Large intestine (tissue), 12 donors: ENCODE measurements at places on chromosomes 1 and 21.
A peak's percentile ranks its signal among the peaks of the same experiment; 100 is the strongest.

DNA sequence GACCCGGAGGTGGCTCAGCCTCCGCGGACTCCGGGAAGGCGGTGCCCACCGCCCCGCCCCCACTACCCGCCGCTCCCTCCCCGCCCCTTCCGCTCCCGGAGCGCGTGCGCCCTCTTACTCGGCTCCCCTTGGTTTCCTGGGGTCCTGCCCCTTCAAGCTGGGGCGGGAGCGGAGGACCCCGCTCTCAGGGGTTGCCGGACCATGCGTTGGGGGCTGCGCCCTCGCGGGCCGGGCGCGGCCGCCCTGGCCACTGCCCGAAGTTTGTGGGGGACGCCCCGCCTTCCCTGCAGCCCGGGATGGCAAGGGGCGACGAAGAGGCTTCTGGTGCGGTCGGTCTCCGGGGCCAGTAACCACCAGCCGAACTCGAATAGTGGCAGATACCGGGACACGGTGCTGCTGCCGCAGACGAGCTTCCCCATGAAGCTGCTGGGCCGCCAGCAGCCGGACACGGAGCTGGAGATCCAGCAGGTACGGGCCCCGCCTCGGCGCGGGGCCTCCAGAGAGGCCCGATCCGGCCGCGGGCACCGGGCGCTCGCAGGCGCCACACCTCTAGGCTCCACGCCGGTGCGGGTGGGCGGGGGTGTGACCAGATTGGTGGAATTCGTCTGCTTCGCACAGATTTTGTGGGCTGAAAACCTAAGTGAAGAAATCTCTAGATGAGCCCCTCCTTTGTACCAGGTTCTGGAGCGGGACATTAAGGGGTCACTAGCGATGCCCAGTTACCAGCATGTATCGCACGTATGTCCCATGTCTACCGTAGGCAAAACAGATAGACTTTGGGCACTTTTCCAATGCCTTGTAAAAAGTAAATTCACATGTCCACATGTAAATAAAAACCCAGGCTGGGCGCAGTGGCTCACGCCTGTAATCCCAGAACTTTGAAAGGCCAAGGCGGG, at the start of gene IARS2:
IARS2 (plus strand) TSS at position 117 of the 896 bp plus-strand sequence; CDS start at position 202, 85 bp downstream.
- peak; percentile 85 for DNase-seq

DNA sequence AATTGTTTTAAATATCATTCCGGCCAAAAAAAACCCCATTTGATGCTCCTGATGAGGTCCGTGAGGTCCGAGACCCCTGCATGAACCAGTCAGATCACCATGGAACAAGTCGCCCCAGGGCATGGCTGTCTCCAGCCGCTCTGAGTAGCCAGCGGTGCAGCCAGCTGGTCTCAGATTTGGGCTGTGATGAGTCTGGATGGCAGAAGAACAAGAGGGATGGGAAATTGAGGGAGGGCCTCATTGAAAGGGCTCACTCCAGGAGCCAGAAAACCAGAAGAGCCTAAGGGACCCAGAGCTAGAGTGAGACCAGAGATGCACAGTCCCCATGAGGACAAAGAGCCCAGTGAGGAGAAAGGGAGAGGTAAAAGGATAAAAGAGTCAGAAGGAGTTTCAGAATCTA, 174.0 kb downstream of the TOMM20 start:
- DNase-seq, result no peak

DNA sequence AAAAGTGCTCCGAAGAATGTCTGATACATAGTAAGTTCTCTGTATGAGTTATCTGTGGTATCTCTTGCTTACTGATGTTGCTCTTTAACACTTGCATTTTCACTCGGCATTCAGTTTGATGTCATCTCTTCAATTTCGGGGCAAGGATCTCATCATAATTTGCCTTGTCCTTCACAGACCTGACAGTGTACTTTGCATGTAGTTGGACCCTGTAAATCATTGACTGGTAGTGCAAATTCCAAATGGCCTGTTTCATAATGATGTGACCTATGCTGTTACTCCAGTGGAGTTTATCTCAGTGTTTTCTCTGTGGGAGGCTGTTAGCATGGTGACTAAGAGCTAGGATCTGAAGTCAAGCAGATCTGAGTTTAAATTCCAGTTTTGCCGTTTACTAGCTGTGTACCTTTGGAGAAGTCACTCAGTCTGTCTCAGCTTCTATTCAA, 34.2 kb upstream of the ABCD3 start:
- DNase-seq, result peak; percentile 99

DNA sequence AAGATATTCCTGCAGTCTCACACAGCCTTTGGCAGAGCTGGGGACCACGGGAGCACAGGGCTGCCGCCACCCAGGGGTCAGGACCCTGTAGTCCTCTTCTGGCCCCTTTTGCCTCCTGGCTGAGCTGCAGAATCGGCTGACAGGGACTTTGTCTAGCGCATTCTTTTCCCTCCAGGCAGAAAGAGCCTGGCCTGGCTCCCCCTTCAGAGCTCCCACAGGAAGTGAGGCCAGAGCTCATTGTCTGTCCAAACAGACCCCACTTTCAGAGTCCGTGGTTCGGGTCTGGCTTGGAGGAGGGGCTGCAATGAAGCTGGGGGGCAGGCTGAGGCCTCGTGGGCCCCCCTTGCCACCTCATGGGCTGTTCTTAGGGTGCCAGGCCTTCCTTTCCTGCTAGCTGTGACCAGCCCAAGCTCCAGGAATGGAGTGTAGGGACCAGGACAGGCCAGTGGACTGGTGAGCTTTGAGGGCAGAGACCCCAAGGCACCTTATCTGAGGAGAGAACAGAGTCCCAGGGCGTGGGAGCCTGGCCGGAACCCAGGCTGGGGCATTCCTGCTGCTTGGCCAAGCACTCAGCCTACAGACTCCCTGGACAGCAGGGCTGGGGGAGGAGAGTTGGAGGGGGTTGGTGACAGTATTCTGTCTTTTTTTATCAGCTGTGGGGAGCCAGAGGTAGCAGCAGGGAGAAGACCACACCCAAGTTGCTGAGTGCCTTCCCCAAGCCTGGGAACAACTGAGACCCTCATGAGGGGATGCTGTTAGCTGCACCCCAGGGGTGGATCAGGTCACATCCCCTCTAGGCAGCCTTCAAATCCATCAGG, 4.7 kb downstream of the CELSR2 start:
- no peak for DNase-seq

- DNase-seq, result peak; percentile 16
Measured at GRCh38 chr1:35499652-35500176, 57.5 kb downstream of the KIAA0319L start.

GRCh38 chr1:206907304-206907991, 10.2 kb downstream of the IL24 start:
- DNase-seq, result no peak

- DNase-seq, result no peak
Measured at GRCh38 chr1:116529681-116530080, 41.1 kb downstream of the CD58 start.

GRCh38 chr1:204791453-204792353, 79.0 kb upstream of the NFASC start:
- peak; percentile 68 for DNase-seq

DNA sequence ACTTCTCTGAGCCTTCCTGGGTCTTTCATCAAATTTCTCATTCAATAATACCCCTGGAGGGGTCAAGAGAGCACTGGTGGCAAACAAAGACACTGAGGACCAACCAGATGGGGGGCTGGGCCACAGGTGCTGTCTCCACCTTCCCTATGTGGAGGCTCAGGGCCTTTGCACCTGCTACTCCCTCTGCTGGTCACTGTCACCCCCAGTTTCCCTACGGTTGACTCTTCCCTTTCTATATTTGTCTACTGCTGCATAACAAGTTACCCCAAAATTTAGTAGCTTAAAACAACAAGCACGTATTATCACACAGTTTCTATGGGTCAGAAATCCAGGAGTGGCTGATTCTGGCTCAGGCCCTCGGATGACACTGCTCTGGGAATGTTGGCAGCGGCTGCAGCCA, 138.8 kb upstream of the RUNX3 start:
- DNase-seq, result no peak

GRCh38 chr1:167799747-167800146, 78.0 kb downstream of the MPZL1 start:
- DNase-seq, result no peak

- DNase-seq, result peak; percentile 61
Measured at GRCh38 chr1:151251656-151252470, 2.7 kb upstream of the PSMD4 start.

GRCh38 chr1:112030157-112030556, 40.7 kb upstream of the KCND3 start:
- no peak for DNase-seq

- DNase-seq, result no peak
Measured at GRCh38 chr1:15455522-15455921, 1.0 kb upstream of the CELA2A start.

- no peak for DNase-seq
Measured at GRCh38 chr1:30599721-30600120, 123.7 kb downstream of the MATN1 start.

DNA sequence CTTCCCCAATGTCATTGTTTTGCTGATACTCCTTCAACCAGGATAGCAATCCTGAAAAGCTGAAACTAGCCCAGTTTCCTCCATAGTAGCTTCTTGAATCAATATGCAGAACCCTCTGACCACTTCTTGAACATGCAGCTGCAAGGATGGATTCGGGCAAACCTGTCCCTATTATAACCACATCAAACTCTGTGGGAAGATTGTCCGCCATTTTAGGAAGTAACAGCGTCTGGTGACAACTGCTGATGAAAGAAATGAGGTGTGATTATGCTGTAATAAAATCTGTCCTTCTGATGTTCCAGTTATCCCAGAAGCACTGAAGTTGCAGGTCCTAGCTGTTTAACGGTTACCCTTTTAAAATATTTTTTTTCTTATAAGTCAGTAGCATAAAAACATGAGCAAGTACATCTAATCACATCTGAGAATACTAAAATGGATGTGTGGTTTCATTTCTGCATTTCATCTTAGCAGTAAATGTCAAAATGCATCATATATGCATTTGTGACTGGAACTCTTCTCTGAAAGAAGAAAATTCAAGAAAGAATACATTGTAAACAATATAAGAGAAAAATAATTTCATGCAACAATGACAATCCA, 4.5 kb downstream of the CHML start:
- no peak for DNase-seq

DNA sequence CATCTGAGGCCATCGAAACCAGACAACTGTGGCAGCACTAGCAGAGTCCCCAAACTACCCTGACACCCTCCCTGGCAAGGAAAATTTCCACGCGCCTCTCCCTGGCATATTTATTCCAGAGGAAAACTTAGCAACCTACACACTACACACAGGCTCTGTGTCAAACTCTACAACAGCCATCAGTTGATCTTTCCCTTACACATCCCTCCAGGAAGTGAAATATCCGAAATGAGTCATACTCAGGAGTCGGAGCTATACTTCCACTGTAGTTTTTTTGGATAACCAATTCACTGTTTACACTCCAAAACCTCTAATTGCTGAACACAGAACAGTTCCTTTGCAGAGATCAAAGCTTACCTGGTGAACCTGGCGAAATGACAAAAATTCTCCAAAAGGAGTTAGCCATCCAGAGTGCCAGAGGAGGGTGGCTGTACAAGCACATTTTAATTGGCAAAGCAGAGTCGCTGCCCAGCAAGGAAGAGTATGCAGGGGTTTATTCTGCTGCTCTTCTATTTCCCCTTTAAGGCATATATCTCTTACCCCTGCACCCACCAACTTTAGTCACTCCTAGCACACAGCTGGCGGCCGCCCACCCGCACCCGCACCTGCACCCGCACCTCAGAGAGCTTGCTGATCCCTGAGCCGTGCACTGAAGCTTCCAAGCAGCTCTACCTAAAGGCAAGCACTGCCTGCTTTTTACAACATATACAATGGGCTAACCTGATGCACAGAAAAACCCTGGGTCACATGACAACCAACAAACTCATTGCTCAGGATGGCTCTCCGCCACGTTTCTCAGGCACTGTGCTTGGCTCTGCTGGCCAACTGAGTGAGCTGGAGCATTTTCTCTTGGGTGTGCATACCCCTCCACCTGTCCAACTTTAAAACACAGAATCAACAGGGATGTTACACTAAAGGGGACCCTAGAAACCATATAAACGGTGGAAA, 54.9 kb downstream of the CAPZB start:
- DNase-seq, result no peak

DNA sequence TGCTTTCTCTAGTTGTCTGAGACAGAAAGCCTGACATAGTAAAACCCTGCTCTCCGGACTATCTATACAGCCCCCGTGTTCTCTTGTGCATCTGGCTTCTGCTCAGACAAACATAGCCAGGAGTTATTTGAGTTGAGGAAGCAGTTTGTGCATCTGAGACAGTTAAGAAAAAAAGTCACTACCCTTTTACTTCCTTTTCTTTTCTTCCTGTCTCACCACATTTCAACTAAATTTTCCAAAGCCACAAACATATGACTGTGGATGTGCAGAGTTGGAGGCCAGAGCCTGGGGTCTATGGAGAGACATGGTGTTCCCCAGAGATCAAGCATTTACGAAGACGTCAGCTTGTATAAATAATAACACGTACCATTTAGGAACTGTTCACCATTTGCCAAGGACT, 158.5 kb upstream of the FGGY start:
- DNase-seq, result no peak

DNA sequence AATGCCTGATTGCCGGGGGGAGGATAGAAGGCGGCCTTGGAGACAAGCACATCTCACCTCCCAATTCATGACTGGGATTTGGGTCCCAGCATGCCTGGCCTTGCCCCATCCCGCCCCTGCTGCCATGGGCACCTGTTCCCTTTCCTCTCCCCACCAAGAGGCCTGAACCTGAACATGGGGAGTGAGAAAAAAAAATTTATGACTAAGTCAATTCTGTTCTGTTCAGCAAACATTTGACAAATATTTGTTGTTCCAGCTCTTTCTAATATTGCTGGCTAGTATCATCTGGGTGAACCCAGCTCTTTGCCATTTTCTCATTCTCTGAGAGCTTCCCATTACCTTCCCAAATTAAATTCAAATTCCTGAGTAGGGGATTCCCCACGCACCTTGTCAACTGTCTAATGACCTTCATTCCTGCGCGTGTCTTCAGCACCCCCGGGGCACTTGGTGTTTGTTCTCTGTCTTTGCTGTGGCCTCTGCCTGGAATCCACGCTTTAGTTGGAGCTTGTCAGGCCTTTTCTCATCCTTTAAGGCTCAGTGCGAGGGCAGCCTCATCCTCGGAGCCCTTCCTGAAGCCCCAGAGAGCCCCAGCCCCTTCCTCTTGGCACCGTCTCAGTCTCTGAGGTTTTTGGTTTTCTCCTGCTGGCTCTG, 42.8 kb downstream of the ARHGEF10L start:
- no peak for DNase-seq

GRCh38 chr1:230149751-230150584, 82.9 kb downstream of the GALNT2 start:
- no peak for DNase-seq
